ENCODE measurements at places on chromosomes 2 and 18.
A peak's percentile ranks its signal among the peaks of the same experiment; 100 is the strongest.

- peak; percentile 21 for DNase-seq
These were observed 368.4 kb downstream of the MTX2 start for GRCh38 chr2:176637486-176638166.

DNA sequence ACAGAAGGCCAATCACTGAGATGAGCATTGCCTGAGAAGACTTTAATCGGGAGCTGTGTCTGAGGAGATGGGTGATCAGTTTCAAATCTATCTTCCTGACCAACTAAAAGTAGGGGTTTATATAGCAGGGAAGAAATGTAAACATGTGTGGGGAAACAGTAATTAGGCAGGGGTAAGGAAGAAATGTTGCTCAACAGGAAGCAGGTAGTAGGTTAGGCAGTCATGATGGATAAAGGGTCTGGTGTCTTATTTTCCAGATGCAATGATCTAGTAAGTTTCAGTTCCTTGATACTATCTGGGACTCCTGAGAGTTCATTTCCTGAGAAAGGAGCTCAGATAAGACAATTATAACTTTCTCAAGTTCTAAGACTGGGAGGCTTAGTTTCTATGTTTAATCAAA, 33.8 kb upstream of the DNAJC10 start:
- no peak for DNase-seq

DNA sequence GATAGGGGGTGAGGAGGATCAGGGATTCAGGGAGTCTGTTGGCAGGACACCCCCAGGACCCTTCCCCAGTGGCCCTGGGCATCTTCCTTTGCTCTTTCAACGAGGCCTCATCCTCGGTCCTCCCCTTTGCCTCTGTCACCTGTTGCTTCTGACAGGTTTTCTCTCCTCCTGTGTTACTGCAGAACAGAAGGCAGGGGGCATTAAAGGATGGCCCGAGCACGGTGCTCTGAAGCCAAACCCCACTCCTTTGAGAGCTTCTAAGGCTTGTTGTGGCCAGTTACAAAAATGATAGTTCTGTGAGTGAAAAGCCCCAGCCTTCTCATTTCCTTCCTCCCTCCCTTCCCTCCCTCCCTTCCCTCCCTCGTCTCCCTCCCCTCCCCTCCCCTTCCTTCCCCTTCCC, 82.5 kb downstream of the THNSL2 start:
- no peak for DNase-seq

DNA sequence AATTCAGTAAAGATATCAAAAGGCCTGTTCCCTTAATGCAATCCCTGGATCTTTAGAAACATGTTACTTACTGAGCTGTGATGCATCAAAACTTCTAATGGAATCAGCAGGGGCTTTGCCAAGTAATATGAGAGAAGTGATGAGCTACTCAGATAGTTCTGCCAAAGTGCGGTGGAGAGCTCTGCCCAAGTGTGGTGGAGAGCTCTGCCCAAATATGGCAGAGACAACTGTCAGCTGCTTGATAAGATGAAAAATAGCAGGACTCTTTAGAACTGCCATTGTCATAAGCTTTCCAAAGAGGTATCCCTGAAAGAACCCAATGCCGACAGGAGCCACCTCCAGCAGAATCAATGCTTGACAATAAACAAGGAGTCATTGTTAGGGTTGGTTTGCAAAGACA, 167.9 kb upstream of the SLC39A10 start:
- DNase-seq = no peak

GRCh38 chr2:147789720-147790119, 55.1 kb upstream of the ACVR2A start:
- DNase-seq = peak; percentile 46

- DNase-seq = no peak
These were observed 110.8 kb downstream of the MCFD2 start for GRCh38 chr2:46804794-46805193.

DNA sequence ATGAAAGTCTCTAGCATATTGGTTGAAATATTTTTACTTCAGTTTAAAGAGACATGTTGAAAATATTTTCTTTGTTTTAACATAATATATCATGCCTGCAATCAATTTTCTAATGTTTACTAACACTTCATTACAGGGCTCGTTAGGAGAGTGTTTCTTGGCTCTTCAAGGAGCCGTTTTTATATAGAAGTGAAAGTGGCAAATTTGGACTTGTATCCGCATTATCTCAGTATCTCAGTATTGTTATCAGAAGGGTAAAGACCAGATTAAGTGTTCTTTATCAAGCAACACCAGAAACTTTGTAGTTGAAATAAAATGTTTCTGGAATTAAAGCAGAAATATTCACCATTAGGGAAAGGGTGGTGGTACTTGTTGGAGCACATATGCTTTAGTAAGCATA, 97.8 kb downstream of the BABAM2 start:
- no peak for DNase-seq

DNA sequence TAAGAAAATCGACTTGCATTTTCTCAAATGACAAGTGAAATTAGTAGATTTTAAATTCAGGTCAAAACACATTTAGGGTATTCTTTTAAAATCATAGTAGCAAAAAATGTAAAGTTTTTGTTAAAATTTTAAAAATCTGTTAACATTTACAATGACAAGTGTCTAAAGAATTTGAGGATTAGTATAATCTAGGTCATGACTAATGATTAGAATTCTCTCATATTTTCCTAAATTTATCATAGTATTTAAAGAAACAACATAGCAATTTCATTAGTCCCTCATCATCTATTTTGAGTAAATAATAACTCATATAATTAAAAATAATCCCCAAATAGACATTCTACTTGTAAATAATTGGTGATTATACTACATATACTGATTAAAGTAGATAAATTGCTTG, 23.6 kb downstream of the THUMPD2 start:
- DNase-seq = no peak

- DNase-seq = no peak
These were observed 9.0 kb upstream of the MLPH start for GRCh38 chr2:237478095-237478494.

DNA sequence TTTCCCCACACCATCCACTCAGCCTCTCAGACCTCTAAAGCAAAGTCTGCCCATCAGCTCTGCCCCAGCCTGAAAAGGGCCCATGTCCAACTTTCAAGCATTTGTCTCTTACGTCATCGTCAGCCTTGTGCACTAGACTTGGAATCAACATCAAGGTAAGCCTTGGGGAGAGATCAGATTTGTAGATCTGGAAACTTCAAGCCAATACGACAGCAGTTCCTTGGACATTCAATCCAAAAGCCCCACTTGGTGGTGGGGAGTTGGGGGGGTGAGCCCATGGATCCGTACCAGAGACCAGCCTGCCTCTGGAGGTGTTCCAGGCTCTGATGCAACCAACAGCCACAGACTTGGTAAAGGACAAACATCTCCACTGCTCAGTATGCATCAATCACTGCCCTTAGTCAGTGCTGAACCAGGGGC, 206.8 kb upstream of the MEIS1 start:
- no peak for DNase-seq

DNA sequence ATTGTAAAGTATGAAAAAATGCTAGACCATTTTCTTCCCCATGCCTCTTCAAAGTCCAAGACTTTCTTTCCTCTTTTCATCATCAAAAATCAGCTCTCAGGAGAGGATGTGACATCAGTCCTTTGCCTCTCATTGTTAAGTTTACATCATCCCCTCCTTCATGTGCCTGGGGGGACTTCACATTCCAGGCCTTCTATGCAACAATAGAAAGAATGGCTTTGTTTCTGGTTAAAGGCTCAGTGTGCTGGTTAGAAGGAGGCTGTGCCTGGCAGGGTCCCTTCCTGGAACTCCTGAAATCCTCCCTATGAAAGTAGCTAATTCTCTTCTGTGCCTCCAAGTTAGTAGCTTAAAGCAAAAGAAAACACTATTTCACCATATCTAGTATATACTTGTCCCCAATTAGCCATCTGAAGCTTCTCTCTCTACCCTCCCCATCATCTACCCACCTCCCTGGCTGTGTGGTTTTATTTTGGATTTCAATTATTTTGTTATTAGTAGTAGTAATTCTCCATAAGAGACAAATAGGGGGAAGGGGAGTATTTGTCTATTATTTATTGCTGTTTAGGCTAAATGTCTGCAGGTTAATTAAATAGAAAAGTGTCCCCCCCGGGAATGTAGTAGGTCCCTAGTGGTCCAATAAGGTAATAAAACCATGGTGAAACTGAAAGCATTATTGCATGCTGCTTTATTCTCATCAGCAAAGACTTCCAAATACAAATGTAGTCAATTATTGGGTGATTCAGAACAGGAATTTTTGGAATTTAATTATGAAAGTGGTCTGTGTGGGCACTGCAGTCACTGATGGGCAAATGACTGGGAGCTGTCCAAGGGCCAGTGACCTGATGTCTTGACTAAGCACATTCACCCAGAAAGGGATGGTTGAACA, 69.0 kb downstream of the CPO start:
- DNase-seq = peak; percentile 67

DNA sequence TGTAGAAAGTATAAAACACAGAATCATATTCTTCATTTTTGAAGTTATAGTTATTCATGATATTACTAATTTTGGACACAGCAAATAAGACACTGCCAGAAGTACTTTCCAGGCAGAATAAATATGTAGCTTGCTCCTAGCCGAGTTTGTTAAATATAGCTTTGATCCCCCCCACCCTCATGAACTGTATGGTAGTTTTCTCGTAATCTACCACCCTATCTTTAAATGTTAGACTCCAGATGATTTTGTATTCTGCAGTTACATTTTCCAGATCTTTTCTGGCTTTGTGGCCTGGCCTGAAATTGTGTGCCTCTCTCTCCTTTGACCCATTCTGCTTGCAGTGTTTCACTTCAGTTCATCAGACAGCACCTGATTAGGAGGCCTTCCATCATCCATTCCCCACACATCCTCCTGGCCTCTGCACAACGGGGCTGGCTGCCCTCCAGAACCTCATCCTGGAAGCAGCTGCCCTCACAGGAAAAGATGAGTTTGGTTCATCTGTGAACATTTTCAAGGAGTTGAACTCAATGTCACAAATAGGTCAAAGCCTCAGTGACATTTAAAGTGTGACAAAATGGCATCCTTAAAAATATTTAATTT, 4.7 kb upstream of the KCNJ3 start:
- DNase-seq = no peak

DNA sequence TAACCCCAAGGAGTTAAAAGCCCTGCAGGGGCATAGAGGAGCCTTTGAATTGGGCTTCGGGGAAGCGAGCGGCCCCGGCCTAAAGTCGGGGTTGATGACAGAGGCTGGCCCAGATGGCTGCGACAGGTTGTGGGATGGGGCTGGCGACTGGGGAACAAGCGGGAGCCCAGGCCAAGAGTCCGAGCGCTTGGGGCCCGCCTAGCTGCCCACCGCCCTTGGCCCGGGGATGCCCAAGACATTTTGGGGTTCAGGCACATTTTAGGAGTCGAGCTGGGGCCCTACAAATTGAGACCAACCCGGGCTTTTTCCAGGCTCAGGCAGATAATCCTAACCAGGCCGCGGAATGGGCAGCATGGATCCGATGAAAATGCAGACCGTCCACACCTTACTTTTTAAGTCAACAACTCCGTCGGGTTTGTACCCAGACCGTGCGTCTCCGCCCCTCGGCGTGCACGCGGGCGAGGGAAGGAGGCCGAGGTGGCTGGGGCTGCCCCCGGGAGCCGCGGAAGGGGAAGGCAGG, 507 bp downstream of the RTKN start:
- DNase-seq = no peak

GRCh38 chr2:128421286-128421685, 102.6 kb upstream of the HS6ST1 start:
- DNase-seq = no peak
